Ovary (tissue), 10 donors: ENCODE measurements at places on chromosomes 5 and 9. TPM values are rescaled to one million over a fixed set of nuclear protein-coding genes. Genes with fewer than 3 reads are reported as not detected.

The MEIKIN gene
- polyA plus RNA-seq, result 0.29 TPM

DNA sequence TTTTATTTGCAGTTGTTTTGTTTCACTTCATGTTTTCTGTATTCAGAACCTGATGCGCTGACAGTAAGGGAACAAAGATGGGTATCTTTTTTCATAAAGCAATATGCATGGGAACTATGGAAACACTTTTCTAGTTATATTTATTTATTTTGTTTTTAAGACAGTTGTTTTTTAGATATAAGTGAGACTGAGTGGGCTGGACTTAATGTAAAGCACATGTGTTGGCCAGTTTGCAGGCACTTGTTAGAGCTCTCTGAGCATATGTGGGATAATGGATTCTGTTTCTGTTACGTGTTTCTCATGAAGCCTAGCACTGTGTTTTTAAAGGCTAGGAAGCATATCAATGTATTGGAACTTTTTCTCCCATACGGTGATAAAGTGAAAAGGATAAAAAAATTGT, 164.1 kb downstream of the PRR16 start:
- DNase-seq, result no peak

DNA sequence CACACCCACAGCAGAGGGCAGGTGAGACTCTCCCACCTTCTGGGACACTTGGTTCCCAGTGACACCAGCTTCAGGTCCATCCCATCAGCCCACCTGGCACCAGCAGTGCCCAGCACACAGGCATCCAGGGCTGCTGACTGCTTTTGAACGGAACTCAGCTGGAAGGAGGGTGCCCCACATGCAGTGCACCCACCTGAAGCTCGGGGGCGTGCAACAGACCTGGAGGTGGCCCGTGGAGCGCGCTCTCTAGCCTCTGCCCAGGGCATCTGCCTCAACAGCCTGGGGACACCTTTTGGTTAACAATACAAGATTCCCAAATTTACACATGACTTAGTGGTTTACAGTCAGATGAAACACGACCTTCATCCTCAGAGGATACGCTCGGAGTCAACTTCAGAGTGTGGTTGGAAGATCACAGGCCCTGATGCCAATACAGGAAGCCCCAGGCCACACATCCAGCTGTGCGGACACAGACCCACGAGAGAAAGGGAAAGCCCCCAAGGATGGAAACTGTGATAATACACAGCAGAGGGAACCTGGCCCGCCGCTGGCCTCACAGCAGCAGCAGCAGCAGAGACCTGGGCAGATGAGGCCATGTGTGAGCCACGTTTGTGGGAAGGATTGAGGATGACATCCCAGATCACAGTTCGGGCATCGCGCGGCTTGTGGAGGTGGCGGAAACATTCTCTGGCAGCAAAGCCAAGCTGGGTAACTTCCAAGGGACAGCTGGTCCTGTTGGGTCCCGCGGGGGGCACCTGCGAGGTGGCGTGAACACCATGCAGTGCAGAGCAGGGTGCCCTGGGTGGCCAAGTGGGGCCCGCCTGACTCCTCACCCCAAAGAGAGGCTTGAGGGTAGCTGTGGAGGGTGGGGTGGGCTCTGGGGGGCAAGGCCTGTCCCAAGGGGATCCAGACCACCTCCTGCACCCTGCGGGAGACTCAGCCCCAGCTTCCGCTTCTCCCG, 64.0 kb downstream of the SECISBP2 start:
- DNase-seq, result no peak

GRCh38 chr5:173198049-173198448, 37.0 kb downstream of the NKX2-5 start:
- DNase-seq, result no peak

The CAMK4 gene
- 1.0 TPM for polyA plus RNA-seq

GRCh38 chr5:111132076-111132475, 39.9 kb downstream of the WDR36 start:
- no peak for DNase-seq

The KIF4B gene
- not detected for polyA plus RNA-seq

GRCh38 chr5:15334551-15335266, 165.3 kb upstream of the FBXL7 start:
- DNase-seq, result no peak

The ZNF484 gene
- polyA plus RNA-seq, result 2.7 TPM

The LHX6 gene
- 6.6 TPM for polyA plus RNA-seq

The CBY3 gene
- not detected for polyA plus RNA-seq

DNA sequence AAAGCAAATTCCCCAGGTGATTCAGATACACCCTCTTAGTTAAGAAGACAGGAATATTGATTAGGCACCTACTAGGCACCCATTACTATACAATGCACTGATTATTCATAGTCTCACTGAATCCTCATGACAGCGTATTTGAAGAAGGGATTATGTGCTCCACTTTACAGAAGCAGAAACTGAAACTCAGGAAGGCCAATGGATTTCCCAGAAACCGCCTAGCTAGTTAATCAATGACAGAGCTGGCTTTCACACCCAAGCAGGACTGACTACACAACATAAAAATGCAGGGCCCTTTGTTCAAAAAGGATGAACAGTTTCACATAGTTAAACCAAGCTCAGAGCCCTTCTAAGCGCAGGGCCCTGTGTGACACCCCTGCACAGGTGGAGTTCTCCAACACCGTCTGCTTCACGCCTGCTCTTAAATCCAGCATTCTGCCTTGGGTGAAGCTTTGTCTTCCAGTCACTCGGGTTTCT, 117.3 kb downstream of the TTLL11 start:
- DNase-seq, result no peak

DNA sequence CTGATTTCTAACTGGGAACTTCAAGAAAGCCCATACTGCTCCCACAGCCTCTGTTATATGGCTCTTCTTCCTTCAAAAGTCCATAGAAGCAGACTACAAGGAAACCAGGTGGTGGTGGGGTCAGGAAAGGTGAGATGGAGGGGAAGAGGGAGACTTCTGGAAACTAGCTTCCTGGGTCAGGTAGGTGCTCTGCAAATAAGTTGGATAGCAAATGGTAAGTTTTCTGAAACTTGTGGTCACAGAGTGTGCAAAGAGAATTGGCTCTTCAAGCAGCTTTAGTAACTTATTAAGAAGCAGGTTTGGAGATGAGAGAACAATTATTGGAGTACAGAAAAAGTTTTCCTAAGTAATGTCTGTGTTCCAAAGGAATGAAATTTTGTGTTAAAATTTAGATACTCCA, 316.9 kb downstream of the ADGRV1 start:
- DNase-seq, result no peak

DNA sequence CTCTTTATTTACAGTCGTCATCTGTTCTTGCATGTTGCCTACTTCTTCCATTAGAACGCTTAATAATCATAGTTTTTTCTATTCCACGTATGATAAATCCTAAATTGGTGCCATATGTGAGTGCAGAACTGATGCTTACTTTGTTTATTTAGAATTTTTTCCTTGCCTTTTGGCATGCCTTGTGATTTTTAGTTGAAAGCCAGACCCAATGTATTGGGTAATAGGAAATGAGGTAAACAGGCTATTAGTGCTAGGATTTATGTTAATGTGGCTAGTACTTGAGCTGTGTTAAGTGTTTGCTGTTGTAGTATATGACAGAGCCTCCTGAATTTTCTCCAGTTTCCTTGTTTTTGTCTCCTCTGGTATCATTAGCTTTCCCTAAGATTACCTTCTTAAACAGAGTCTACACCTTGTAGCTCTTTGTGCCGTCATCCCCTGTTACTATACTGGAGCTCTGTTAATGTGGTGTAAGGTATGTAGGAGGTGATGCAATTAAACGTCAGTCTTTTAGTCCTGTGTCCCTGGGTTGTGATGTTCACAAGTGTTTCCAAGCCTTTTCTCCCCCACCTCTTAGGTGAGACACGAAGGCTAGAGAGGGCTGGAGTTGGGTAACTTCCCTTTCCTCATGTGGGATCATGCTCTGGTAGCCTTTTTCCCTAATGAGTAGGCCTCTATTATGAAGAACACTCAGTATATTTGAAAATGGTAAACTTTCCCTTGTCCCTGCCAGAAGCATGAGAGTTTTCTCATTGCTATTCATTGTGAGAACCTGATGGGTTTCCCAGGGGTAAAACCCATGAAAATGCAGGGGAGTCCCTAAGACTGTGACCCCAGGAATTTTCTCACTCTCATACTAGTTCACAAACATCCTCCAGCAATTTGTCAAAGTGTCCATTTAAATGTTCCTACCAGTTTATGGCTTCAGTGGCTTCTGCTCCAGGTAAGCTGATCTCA, 21.2 kb downstream of the SPATA31D3 start:
- DNase-seq, result no peak

The FOXD4L3 gene
- polyA plus RNA-seq, result not detected

- no peak for DNase-seq
Measured at GRCh38 chr9:112341730-112342129, 8.3 kb upstream of the PTBP3 start.

GRCh38 chr9:127528422-127529251, 77.3 kb downstream of the LRSAM1 start:
- no peak for DNase-seq

The FBXO4 gene
- polyA plus RNA-seq, result 9.3 TPM

The ZFP37 gene
- 4.8 TPM for polyA plus RNA-seq

The SPTLC1 gene
- polyA plus RNA-seq, result 77.7 TPM

DNA sequence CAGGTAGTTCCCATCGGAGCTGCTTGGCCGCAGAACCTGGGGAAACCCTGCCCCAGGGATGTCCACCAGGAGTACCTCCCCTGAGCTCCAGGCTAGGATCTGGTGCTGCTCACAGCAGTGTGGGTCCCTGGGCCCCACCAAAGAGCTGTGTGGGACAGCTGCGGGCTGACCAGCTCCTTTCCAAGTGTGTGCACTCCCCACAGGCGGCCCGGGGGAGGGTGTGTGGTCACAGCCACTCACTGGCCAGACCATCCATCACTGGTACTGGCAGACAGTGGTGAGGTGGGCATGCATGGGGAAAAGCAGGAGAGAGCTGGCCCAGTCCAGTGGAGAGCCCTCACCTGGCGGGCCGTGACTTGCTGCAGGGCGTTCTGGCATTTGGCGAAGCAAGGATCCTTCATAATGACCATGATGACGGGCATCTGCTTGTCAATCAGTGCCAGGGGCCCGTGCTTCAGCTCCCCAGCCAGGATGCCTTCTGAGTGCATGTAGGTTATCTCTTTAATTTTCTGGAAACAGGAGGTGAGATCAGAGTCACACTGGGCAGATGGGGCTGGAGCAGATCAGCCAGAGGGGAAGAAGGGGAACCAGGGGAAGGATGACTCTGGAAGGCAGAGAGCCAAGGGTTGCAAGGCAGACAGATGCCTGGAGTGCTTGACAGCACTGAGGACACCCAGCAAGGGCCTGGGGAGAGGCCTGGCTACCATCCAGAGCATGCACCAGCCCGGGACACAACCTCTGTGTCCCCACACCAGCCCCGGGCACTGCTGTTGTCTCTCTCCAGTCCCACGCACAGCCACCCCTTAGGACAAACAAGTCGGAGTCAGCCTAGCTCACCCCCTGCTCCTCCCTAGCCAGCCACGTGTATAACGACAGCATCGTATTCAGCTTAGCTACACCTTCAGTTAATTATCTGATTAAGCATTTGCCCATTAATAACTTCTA, 12.8 kb upstream of the MAPK9 start:
- DNase-seq, result no peak

DNA sequence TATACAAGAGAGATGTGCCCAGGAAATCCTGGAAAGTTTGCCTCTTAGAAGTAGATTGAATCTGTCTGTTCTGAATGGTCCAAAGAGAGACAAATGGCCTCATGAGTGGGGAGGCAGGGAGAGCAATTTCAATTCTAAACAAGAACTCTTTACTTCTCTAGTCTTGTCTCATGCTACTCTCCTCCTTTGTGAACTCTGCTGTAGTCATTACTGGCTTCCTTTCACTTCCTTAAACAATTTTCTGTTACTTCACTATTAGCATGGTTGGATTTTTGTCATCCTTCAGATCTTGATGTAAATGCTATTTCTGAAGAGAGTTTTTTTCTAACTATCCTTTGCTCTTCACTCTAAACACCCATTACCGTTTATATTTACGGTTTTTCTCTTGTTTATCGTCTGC, 54.0 kb upstream of the GRIN3A start:
- no peak for DNase-seq

GRCh38 chr5:112703866-112704820, 33.5 kb upstream of the APC start:
- DNase-seq, result peak; percentile 32

GRCh38 chr5:103474677-103475076, 87.9 kb downstream of the NUDT12 start:
- no peak for DNase-seq

GRCh38 chr5:5437227-5438172, 15.0 kb downstream of the ICE1 start:
- DNase-seq, result no peak
